ENCODE measurements at places on chromosomes 5 and 9. TPM values are rescaled to one million over a fixed set of nuclear protein-coding genes. Genes with fewer than 3 reads are reported as not detected.

DNA sequence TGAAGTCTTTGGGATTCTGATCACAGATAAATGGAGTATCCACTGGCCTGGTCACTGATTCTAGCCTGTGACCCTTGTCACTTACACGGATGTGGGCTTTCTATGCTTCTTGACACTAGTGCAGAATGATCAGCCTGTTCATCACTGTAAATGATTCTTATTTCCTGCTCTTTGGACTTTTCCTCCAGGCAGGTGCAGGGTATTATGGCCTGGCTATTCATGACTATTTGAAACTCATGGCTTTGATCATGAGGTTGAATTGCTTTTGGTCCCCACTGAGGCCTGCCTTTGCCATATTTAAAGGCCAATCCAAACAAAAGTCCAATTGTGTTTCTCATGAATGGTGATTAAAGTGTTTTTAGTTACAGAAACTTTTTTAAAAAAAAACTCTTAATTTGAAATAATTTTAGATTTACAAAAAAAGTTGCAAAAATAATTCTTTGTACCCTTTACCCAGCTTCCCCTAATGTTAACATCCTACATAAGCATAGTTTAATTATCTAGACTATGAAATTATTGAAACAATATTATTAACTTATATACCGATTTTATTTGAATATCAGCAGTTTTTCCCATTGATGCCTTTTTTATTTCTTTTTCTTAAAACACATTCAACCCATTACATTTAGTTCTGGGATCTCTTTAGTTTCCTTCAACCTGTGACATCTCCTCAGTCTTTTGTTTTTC is 68.1 kb downstream of the GALNT10 start:
- DNase-seq = no peak

DNA sequence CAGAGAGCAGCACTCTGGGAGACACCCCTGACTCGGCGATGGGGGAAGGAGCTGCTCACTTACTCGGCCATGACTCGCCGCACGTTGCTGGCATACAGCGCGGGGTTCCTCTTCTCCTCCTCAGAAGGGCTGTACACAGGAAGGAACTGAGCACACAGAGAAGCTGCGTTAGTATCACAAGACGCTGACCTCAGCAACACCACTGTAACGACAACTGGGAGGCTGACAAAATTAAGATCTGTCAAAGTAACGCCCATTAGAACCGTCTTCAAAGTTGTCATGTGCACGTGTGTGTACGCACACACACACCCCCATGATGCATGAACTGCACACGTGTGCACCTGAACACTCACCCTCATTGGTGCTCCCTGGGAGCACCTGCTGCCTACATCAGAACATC is 32.1 kb upstream of the SLC6A3 start:
- no peak for DNase-seq

DNA sequence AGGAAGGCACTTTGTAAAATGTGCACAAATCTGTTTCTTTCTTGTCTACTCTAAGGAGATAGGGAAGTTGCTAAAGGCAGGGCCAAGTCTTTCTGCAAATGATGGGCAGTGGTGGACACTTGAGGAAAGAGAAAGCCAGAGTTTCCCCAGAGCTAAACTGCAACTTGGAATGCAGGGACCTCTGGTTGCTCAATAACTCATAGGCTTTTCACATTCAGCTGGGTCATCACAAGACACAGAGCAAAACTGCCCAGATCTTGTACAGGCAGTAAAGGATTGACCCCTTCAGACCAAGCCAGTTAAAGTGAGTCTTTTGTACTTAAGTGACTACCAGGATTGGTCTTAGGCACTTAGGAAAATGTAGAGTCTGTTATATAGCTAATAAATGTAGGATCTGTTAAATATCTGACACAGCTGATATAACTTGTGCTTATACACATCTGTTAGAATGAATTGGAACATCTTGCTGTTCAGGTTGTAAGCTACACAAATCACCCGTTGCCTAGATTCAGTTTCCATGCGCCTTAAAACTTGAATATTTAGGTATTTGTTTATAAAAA is 13.5 kb upstream of the AGXT2 start:
- no peak for DNase-seq

GRCh38 chr5:2848619-2849018 is 97.1 kb upstream of the IRX2 start:
- no peak for DNase-seq

GRCh38 chr5:60827201-60827600 is 16.9 kb downstream of the ELOVL7 start:
- no peak for DNase-seq

KLF9 gene
- 7.0 TPM for polyA plus RNA-seq

SMIM32 gene
- polyA plus RNA-seq = 13.3 TPM

DNA sequence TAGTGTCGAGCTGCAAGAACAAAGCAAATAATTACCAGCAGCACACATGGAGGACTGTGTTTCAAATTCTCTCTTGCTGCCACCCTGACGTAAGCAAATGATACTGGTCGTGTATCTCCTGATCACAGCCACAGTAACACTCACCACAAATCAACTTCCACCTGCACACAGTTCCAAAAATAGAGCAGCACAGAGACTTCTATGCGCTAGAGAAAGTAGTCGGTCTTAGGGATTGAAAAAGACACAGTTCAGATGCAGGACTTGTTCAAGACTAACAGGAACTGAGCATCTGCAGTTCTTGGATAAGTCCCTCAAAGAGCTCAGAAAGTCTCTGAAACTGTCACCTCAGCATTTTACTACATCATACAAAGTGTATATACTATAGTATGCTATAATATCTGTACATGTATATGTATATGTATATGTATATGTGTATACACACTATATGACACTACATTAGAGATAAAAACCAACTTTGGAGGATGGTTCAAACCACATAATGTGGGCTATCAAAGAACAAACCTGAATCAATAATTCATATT is 279.0 kb downstream of the GLIS3 start:
- DNase-seq = no peak

- no peak for DNase-seq
Observed at GRCh38 chr9:93096811-93097382, 880 bp downstream of the CARD19 start.

DNA sequence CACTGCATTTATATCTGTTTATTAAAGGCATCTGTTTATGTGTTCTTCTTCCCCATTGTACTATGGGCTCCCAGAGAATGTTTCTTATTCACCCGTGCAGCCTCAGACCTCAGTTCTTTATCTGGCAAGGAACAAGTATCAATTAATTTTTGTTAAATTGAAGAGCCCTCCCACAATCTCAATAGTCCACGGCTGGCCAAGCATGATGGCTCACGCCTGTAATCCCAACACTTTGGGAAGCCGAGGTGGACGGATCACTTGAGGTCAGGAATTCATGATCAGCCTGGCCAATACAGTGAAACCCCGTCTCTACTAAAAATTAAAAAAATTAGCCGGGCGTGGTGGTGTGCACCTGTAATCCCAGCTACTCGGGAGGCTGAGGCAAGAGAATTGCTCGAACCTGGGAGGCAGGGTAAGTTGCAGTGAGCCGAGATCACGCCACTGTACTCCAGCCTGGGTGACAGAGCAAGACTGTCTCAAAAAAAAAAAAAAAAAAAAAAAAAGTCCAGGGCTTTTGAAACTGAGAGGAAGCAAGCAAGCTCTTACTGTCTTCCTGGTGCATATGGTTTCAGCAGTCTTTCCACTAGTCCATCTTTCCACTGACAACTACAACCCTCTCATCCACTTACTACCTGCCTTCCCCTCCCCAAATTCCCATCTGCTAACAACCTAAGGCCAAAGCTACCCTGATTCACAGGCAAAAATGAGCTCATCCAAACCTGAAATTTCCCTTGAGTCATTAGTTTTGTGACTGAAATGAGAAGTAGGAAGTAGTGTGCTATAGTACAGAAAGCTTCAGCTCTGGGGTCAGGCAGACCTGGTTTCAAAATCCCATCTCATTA is 2.3 kb upstream of the HK3 start:
- no peak for DNase-seq

- DNase-seq = no peak
Observed at GRCh38 chr9:4774209-4774608, 18.5 kb upstream of the RCL1 start.

GRCh38 chr5:78534148-78534904 is 114.2 kb downstream of the LHFPL2 start:
- DNase-seq = no peak

IL3 gene
- polyA plus RNA-seq = not detected

- no peak for DNase-seq
Observed at GRCh38 chr9:116935149-116935897, 248.2 kb downstream of the TRIM32 start.

DNA sequence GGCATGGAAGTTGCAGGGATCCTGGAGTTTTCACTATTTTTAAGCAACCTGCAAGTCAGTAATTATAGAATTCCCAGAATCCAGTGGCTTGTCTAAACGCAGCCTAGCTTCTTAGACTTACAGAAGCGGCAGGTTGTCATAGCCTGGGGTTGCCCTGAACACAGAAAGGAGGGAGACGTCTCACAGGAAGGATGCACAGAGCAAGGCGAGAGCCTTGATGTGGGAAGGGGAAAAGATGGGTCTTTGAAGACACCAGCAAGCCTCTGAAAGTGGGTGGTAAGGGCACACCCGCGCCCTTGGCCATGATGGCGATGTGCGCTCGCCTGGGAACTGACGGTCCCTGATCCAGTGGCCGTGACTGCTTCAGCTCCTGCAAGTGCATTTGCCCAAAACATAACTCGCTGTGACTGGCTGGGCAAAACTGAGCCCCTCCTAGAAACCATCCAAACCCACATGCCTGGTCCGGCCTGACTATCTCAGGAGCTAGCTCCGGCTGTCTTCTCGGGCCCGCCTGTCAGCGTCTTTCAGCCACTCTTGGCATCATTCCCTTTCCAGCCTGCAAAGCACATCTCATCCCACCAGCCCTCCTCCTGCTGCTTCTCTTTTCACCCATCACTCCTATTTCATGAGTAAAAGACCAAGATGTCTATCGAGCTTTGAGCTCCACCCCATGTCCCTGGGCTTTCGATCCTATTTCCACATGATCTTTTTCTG is 17.1 kb downstream of the FBP1 start:
- no peak for DNase-seq

DNA sequence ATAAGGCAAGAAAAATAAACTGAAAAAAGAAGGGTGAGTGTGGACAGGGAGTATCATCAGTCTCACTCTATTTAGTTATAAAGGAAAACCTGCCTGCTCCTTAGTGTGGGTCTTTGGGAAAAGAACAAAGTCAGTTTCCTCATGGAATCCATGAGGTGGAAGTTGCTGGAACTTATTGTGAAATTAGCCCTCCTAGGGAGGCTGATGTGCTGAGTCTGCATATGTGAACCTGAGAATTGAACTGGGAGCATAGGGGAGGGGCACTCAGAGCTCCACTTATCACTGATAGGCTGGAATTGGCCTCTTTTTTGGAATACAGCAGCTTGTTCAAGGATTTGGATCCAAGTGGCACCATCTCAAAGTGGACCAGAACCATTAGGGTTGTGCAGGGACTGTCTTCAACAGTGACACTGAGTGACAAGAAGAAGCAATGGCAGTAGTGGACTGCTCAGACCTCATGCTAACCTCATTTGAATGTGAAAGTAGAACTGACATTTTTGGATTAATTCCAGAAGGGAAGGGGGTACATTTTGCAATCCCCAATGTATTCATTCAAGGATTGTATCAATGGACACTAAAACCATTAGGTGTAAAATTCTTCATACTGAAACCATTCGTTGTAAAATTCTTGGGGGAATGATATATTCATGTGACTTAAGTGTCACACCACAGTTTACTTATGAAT is 103.6 kb upstream of the KLF9 start:
- DNase-seq = no peak

- no peak for DNase-seq
Observed at GRCh38 chr5:162026803-162027202, 40.8 kb upstream of the GABRG2 start.

- DNase-seq = no peak
Observed at GRCh38 chr5:54556141-54556540, 38.6 kb downstream of the SNX18 start.

- DNase-seq = no peak
Observed at GRCh38 chr9:9283159-9283986, 1329.4 kb downstream of the PTPRD start.

- no peak for DNase-seq
Observed at GRCh38 chr9:130570208-130570607, 9.2 kb upstream of the FUBP3 start.

DNA sequence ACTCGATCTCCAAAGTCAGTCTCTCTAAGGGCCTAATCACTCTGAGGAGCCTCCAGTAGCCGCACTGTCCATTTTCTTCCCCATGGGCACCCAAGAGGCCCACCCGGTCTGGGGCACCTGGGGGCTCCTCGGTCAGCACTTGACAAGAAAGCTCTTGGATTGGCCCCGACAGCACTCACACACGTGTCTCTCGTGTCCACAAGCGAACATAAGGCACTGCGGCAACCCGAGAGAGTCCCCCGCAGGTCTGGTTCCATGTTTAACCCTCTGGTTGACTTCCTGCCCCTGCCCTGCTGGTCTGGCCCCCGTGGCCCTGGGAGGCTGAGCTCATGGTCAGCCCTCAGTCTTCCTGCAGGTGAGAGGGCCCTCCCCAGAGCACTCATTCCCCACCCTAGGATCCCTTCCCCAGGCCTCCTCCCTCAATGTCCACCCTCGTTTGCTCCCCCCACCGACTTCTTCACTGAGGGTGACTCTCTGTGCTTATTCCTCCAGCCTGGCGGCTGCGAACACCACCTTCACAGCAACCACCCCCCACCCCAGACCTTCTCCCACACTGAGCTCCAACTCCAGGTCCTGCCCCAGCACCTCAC is 16.3 kb upstream of the LRRC14B start:
- DNase-seq = no peak

PRUNE2 gene
- polyA plus RNA-seq = 11.5 TPM

DNA sequence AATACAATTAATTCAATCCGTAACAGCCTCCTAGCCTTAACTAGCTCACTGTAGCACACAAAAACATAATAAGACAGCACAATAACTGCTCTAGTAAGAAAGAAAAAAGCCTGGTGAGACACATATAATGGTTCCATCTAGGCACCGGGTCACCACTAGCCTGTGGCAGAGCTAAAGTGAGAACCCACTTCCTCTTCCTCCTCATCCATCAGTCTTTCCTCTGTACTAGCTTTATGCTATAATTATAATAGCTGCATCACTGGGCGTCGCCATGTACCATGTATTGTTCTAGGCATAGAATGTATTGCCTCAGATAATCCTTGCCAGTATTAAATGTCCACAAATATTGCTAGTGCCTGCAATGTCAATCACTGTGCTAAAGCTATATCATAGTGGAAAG is 23.1 kb downstream of the ADRB2 start:
- no peak for DNase-seq

DNA sequence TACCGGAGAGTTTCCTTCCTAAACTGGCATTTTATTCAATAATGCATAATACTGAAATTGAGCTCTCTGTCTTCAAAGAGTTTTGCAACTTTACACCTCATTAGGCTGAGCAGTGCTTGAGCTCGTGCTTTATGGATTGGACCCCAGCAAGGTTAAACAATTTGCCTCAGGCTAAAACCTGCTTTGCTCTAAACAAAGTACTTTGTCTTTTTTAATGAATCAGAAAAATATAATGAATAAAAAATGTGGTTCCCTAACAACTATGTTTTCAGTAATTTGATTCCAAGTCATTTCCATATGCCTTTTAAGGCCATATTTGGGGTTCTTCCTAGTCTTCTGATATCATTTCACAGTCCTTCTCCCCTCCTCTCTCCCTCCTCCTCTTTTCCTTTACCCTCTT is 20.0 kb downstream of the ZNF366 start:
- no peak for DNase-seq

GRCh38 chr5:2169850-2170760 is 287.4 kb upstream of the IRX4 start:
- DNase-seq = no peak
